ENCODE measurements at places on chromosomes 5 and 9. TPM values are rescaled to one million over a fixed set of nuclear protein-coding genes. Genes with fewer than 3 reads are reported as not detected.

The TXN gene
- 114 TPM for total RNA-seq

The PRRX2 gene
- total RNA-seq, result 5.6 TPM

The BTNL3 gene
- total RNA-seq, result not detected

- peaks cover 5% of the 10 kb centered on the region for H3K4me1 ChIP-seq
- no peak overlapping the region for H3K27ac ChIP-seq
- DNase-seq, result no peak
- H3K36me3 ChIP-seq, result no peaks in the 10 kb centered on the region
- H3K27me3 ChIP-seq, result no peaks in the 10 kb centered on the region
- H3K4me3 ChIP-seq, result no peak overlapping the region
Observed at GRCh38 chr5:111494355-111494999, 17.9 kb downstream of the STARD4 start.

DNA sequence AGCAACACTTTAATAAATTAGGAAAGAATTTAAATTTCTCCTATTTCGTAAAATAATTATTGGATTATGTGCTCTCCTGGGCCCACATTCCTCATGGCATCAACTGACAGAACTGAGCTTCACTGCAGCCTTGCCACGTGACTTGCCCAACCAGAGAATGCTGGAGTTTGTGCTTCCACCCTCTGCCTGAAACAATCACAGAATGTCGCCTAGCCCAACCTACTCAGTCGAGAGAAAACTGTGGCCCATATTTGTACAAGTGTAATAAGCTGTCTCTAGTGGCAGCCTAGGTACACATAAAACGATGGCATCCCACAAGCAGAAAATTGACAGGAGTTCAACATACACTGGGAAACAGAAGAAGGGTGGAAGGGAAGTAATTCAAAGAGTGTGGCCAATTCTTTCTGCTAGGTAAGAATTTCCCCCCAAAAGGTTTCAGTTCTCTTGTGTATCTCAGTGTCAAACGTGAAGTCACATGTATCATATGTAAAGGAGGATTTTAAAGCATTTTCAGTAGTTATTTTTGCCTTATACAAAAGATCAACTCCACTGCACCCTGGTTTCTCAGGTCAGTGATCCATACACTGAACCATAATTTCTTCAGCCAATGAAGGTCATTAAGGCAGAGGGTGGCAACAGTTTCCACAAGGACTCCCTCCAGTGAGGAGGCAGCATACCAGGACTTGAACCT is 41.7 kb downstream of the ZNF608 start:
- H3K4me1 ChIP-seq, result peaks cover 35% of the 10 kb centered on the region
- H3K36me3 ChIP-seq, result no peaks in the 10 kb centered on the region
- H3K4me3 ChIP-seq, result no peak overlapping the region
- DNase-seq, result no peak
- no peak overlapping the region for H3K27ac ChIP-seq

GRCh38 chr9:8531826-8532415 is 732.3 kb upstream of the DMAC1 start:
- no peak for DNase-seq
- H3K36me3 ChIP-seq, result no peaks in the 10 kb centered on the region
- no peaks in the 10 kb centered on the region for H3K27me3 ChIP-seq
- H3K4me3 ChIP-seq, result no peak overlapping the region

DNA sequence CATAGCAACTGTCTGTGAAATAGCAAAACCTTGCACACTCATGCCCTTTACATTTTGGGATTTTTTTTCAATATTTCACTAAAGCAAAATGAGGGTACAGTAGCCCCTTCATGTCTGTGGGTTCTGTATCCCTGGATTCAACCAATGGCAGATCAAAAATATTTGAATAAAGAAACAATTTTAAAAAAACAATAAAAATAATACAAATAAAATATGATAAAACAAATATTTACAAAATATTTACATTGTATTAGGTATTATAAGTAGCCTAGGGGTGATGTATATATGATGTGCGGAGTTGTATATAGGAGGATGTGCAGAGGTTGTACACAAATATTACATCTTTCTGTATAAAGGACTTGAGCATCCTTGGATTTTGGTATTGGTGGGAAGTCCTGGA is 67.3 kb upstream of the CDH10 start:
- H3K27me3 ChIP-seq, result no peaks in the 10 kb centered on the region
- no peaks in the 10 kb centered on the region for H3K36me3 ChIP-seq
- no peaks in the 10 kb centered on the region for H3K4me1 ChIP-seq
- H3K4me3 ChIP-seq, result no peak overlapping the region
- no peak for DNase-seq
- no peak overlapping the region for H3K27ac ChIP-seq

DNA sequence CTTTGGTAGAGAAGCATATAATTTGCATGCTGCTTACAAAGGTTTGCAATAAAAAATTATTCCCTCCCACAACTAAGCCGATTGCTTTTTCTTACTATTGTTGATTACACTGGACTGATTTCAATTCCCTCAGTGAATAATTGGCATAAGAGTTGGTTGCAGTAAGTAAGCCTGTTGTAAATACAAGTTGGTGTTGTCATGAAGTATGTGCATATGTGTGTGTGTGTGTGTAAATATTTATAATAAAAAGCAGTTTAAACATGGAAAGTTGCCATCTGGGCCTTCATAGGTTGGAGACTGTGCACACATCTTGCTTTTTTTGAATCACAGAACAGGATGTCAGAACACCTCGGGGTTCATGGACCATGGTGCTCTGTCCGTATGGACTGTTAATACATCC is 131.2 kb downstream of the ATP10B start:
- H3K4me3 ChIP-seq, result no peak overlapping the region
- H3K27me3 ChIP-seq, result no peaks in the 10 kb centered on the region
- H3K4me1 ChIP-seq, result no peaks in the 10 kb centered on the region
- no peak for DNase-seq
- H3K36me3 ChIP-seq, result no peaks in the 10 kb centered on the region

DNA sequence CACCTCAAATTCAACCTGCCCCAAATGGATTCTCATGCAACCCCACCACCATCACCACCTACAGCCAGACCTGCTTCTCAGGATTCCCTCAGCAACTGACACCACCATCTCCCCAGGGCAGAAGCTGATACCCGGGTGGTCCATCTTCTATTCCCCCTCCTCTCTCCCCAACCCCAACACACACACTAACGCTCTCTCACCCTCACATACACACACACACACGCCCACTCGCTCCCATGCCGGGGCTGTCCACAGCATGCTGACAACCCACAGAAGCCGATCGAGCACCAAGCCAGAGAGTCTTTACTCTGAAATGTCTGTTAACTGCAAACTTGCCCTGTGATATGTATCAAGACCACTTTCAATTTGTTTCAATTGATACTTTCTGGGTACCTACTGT is 28.4 kb downstream of the B4GALT1 start:
- H3K4me1 ChIP-seq, result peaks cover 75% of the 10 kb centered on the region
- DNase-seq, result no peak
- no peaks in the 10 kb centered on the region for H3K27me3 ChIP-seq
- H3K4me3 ChIP-seq, result no peak overlapping the region
- no peaks in the 10 kb centered on the region for H3K36me3 ChIP-seq

DNA sequence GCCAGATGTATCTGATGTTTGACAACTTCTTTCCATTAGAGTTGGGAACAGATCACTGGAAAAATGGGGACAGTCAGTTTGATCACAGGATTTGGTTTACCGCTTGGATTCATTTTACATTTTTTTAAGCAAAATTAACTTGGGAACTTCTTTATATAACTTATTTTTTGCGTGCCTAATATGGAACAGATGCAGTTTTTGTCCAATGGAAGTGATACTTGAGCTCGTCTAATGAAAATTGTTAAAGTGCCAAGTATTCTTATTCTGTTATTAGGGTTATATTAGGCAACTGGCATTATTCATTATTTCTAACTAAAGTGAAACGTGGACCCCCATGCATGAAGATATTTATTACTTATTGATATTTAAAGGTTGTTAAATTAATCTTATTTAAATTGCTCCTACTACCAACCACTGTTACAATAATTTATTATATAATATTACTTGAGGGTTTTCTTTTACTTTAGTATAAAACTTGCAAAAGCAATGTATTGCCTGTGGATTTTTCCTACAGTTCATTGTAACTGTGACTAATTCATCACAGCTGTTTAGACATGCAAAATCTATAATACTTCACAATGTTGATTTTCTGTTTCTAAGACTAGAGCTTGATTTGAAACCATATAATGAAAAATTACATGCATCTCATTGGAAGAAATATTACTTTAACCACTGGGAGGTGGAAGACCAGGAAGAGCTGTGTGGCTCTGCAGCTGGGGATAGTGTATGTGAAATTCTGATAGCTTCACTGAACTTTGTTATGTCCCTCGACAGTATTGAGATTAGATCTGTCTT is 787.3 kb upstream of the WWC1 start:
- no peak overlapping the region for H3K27ac ChIP-seq
- H3K4me3 ChIP-seq, result no peak overlapping the region
- H3K36me3 ChIP-seq, result no peaks in the 10 kb centered on the region
- no peaks in the 10 kb centered on the region for H3K4me1 ChIP-seq
- DNase-seq, result no peak

DNA sequence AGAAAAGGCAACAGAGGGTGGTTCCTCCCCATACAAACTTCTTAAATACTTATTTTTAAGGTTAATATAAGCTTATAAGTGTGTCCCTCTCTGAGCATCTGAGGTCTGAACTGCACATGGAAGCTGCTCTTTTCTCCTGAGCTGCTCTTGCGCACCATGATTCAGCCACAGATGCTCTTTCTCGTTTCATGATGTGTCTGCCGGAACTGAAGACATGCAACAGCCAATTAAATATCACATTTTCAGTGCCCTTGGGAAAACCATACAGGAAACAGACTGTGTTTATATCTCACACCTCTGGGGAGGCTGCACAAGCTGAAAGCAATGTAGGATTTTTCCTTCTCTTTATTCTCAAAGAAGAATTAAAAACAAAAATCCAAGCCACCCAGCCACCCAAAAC is 96.8 kb upstream of the NREP start:
- H3K4me1 ChIP-seq, result no peaks in the 10 kb centered on the region
- H3K4me3 ChIP-seq, result no peak overlapping the region
- H3K27ac ChIP-seq, result no peak overlapping the region
- no peaks in the 10 kb centered on the region for H3K36me3 ChIP-seq
- H3K27me3 ChIP-seq, result no peaks in the 10 kb centered on the region

- H3K27ac ChIP-seq, result no peak overlapping the region
- no peaks in the 10 kb centered on the region for H3K36me3 ChIP-seq
- no peak overlapping the region for H3K4me3 ChIP-seq
- DNase-seq, result no peak
- no peaks in the 10 kb centered on the region for H3K4me1 ChIP-seq
- no peaks in the 10 kb centered on the region for H3K27me3 ChIP-seq
Observed at GRCh38 chr9:123787416-123787815, 142.5 kb downstream of the DENND1A start.

Data from adrenal gland (tissue), 19 donors.